ENCODE measurements at places on chromosomes 16 and 17.

DNA sequence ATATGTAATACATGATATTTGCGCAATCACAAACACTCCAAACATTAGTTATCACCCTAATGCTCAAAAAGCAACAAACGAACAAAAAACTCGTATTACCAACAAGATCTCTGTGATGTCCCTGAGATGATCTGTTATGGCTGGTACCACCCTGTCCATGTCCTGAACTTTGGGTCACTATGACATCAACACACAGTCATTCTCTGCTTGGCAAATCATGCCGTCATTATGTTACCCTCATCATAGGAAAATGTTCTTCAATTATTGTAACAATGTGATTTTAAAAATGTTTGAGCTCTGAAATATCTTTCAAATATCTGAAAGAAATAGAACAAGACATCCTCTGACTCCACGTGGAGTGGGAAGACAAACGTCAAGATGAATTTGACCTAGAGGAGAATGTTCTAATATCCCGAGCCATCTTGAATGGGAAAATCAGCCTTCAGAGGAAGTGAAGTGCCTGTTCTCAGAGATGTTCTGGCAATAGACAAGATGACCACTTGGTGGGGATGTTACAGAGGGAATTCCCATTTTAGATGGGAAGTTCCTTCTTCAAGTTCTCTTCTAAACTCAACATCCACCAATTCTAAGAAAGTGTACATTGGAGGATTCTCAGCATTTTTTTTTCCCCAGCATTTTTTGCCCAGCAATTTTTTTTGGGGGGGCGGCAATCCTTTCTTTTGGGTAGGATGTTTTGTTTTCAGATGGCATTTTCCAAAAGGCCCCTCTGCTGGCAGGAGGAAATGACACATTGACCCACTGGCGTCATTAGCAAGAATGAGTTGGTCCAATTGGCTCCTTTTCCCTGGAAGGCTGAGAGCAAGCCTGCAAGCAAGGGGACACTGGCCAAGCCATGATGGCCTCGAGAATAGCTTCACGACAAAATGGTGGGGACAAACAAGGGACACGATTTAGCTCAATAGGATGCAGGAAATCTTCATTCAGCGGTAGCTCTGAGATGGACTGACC, 3.7 kb upstream of the HSD17B2 start:
- DNase-seq, result peak; percentile 49

- peak; percentile 11 for DNase-seq
These were observed 65.1 kb downstream of the SOCS1 start for GRCh38 chr16:11190588-11191560.

GRCh38 chr16:69859105-69859989, 91.8 kb upstream of the CLEC18A start:
- no peak for DNase-seq

GRCh38 chr17:34220752-34221395, 34.2 kb upstream of the CCL2 start:
- DNase-seq, result no peak
